ENCODE measurements at places on chromosomes 2 and 18.

- DNase-seq: no peak
Observed at GRCh38 chr2:54891909-54892308, 158.3 kb downstream of the RTN4 start.

- no peak for DNase-seq
Observed at GRCh38 chr2:68559692-68560091, 83.7 kb upstream of the PROKR1 start.

DNA sequence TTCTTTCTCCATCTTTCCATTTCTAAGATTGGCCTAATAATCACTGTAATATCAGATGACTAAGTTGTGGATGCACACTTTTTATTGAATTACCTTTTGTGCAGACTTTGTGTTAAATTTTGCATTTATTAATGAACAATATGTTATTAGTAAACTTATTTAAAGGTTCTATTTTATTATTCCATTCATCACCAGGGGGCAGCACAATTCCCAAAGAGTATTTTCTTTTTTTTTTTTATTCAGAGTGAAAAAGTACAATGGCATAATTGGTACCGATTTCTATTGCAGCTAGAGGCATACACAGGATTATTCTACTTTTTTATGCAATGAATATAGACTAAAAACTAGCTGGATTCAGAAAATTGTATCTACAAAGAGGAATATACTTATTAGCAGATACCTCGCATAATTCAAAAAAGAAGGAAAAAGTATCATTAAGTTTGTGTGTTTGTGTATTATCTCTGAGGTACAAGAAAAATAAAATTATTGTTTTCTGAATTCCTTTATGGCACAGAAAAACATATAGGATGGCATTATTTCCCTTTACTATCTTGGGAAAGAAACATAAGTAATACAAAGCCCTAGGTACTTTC is 390.6 kb downstream of the ERBB4 start:
- no peak for DNase-seq

DNA sequence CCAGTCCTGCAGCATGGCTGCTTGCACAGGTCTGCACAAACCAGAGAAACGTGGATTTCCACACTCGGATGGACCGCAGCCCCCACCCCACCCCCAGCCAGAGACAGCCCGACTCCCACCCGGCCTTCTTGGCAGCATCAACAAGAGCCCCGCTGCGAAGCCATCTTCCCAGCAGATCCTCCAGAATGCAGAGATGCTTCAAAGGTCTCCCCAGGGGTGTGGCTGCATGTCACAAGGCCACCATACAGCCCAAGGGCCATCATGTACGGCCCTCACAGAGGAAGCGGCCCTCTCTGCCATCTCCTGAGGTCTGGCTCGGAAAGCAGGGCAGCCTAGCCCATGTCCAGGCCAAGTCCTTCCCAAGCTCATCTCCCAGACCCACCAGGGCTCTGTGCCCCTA is 11.5 kb downstream of the DNMT3A start:
- DNase-seq: no peak

DNA sequence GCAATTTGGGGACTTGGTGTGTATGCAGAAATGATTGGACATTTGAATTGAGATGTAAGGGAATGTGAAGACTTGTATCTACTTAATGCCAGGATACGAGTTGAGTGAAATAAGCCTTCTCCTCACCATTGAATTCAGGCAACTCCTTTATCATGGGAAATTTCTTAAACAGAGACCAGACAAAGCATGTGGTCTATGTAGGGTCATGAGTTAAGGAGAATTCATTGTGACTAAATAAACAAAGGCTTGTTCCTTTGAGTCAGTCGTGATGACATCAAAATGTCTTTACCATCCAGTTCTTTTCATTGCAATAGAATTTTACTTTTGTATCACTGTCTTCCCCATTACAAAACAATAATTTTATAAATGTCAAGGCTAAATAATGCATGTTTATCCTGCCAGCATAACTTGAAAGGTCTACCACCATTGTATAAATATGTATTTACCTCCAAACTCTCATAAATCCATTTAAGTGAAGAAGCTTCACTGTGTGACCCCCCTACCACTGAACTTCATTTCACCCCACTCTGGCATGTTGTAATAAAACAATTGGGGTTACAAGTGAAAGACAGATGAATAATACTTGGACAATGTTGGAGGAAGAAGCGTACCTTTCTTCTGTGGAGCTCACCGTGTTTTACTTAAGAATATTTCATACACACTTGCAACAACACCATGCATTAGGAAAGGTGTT is 149.4 kb downstream of the EPHA4 start:
- DNase-seq: no peak

DNA sequence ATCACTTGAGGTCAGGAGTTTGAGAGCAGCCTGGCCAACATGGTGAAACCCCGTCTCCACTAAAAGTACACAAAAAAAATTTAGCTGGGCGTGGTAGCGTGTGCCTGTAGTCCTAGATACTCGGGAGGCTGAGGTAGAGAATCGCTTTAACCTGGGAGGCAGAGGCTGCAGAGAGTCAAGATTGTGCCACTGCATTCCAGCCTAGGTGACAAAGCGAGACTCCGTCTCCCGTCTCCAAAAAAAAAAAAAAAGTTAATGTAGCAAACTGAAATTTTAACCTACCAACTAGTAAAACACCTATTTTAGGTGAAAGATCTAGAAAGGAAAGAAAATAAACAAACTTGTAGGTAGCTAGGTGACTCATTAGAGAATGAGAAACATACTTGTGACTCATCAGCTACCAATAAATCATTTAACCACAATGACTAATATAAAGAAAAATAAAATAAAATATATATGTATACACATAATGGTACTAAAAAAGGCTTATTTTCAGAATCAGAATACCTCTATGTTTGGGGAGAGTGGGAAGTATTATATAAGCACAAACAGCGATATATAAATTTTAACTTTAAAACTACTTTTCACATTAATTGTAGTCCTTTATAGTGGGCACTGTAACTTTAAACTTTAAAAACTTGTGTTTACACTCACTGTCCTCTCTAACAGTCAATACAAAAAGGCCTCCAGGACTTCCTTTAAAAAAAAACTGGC is 36.6 kb downstream of the DARS1 start:
- no peak for DNase-seq

Measured in HEK293T (cell line).